ENCODE measurements at places on chromosomes 1 and 21. TPM values are rescaled to one million over a fixed set of nuclear protein-coding genes. Genes with fewer than 3 reads are reported as not detected.

The PEAR1 gene
- 0.83 TPM for total RNA-seq

The ADAR gene
- total RNA-seq, result 89.7 TPM

The PROX1 gene
- 1.3 TPM for total RNA-seq

The AGBL4 gene
- total RNA-seq, result not detected

The SPRR2F gene
- total RNA-seq, result not detected

The HUNK gene
- total RNA-seq, result 0.17 TPM

The OR2L3 gene
- 0.17 TPM for total RNA-seq

The CC2D1B gene
- 28.1 TPM for total RNA-seq

The BECN2 gene
- total RNA-seq, result not detected

The MYCL gene
- 4.5 TPM for total RNA-seq

The CDKN2C gene
- total RNA-seq, result 5.8 TPM

Measured in mammary epithelial cell (primary cell).